ENCODE measurements at places on chromosomes 6 and 20.

GRCh38 chr6:167512696-167513375, 187.9 kb downstream of the TTLL2 start:
- DNase-seq, result no peak

DNA sequence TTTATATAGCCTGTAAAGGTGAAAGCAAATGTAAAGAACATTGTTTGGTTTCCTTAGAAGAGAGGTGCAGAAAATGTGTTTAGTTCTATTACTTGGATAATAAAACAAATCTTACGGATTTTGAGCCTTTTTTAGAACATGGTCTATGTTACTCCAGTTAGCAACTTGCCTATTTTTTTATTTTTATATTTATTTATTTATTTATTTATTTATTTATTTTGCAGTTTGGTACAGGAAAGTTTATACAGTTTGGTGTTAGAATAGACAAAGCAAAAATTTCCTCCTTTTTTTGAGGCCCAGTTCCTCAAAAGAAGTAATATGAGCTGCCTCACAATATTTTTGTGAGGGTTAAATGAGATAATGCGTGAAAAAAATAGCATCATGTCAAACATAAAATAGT, 41.6 kb upstream of the EEF1E1 start:
- no peak for DNase-seq

GRCh38 chr20:18705490-18705889, 108.1 kb upstream of the SCP2D1 start:
- DNase-seq, result no peak

DNA sequence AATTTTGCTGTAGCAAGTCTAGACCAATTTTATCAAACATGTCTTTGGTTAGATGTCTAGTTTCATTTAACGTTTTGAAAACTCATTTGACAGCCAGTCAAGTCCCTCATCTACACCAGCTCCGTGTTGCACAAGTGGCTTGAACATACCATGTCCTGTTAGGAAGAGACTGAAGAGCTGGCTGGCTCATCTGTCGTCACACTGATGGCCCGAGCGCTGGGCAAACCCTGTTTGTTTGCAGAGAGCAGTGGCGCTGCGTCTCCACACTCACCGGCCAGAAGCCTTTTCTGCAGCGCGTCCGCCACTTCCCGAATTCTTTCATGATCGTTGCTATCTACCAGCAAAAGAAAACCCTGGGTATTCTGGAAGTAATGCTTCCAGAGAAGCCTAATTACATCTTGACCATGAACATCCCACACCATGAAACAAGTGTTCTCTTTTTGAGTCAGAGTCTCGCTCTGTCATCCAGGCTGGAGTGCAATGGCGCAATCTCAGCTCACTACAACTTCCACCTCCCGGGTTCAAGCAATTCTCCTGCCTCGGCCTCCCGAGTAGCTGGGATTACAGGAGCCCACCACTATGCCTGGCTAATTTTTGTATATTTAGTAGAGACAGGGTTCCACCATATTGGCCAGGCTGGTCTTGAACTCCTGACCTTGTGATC, 10.7 kb upstream of the TCFL5 start:
- DNase-seq, result no peak

DNA sequence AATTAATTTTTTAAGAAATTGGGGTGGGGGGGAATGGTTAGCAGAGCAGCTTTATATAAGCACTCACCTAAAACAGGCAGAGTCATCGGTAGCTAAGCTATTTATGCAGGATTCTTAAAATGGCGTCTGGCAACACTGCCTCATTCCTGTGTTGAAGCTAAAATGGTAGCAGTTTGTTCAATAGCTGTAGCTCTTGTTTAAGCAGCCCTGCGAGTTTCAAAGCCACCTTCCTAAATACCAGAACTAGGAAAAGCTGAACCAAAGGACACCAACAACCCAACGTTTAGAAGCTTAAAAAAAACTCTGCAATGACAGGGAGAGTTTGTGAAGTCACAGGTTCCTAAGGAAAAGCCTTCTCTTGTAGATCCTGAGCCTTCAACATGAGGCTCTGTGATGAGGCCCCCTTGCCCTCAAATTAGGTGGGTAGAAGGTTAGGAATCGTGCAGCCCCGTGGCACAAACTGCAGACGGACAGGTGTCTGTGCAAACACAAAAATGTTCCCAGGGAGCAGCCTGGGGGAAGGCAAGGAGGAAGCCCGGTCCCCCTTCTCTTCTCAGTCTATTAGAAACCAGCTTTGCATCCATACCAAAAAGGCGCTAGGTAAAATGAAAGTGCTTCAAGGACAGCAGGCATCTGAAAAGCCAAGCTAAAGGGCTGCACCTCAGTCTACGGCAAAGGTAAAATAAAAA, 4.7 kb downstream of the ZMYND8 start:
- DNase-seq, result no peak

GRCh38 chr6:102015431-102015830, 621.9 kb downstream of the GRIK2 start:
- no peak for DNase-seq

GRCh38 chr6:156844089-156844488, 66.9 kb downstream of the ARID1B start:
- no peak for DNase-seq

DNA sequence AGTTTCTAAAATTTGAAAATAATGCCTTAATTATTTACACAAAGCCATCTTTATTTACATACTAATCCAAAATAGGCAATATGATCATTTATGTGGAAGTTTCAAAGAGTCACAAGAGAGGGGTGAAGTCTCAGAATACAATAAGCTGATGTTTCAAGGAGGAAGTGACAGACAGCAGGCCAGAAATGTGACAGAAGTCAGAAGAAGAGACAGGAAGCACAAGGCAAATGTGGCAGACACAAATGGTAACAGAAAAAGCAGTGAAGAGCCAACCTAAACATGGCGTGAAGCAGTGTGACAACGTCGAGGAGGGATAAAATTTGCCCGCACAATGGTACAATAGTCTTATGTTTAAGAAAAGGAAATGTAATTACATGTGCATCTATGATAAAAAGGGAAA, 59.8 kb downstream of the SHPRH start:
- no peak for DNase-seq

GRCh38 chr6:99602520-99603420, 3.9 kb upstream of the PRDM13 start:
- no peak for DNase-seq

GRCh38 chr6:25153079-25153478, 126.1 kb upstream of the CARMIL1 start:
- no peak for DNase-seq

DNA sequence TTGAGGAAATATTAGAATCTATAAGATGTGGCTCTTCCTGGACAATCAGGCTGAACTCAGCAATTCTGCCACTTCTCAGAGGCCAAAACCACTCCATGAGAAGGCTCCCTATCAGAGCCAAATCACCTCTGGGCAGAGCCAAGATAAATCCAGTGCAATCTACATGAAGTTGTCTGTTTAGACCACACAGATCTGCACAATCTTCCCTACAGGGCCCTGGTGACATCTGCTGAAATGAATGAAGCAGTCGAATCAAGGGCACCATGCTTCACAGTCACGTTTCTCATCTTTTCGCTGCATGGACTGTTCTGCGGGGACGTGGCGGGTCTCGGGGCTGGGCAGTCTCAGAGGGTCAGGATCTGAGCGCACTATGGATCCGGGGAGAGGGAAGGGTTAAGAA, 60.1 kb upstream of the CD93 start:
- no peak for DNase-seq

DNA sequence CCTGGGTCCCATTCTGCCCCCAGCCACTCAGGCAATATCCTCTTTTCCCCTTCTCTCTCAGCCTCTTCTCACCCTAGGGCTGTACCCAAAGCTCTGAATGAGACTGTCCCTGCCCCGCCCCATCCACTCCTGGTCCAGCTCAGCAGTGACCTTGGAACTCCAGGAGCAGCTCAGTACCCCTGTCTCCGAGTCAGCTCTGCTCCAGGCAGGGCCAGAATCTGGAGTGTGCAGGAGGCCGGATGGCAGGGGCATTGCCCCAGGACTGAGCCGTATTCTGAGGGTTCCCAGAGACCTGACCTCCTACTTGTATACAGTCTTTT, 2.0 kb upstream of the RAET1G start:
- DNase-seq, result no peak

DNA sequence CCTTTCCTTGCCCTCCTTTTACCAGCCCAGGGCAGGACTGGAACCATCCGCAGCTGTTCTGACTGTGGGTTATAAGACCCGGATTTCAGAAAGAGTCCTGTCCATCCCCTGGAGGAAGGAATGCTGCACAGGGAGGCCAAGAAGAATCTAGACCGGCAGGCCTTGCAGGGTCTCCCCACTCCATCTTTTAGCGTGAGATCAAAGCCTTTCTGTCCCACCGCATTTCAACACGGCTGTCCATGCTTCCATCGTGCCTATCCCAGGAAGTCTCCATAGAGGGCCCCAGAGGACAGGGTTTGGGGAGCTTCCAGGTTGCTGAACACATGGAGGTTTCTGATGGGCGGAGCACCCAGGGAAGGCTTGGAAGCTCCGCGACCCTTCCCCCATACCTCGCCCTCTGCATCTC, 79.3 kb upstream of the AGPAT4 start:
- no peak for DNase-seq

DNA sequence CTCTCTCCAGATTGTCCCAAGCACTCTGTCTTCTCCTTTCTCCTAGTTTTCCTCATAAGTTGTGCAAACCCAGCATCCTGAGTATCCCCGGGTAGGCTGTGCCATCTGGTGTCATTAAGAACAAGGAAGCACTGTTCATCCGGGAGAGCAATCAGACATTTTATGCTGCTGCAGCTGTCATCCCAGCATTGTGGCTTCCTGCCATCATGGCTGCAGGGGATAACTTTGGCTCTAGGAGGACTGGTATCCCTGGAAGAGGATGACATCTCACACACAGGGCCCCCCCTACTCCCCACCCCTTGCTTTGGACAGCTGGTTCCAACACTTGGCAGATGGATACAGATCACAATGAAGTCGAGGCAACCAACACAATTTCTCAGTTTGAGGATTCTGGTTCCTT, 1195.1 kb upstream of the MAP3K7 start:
- DNase-seq, result no peak

DNA sequence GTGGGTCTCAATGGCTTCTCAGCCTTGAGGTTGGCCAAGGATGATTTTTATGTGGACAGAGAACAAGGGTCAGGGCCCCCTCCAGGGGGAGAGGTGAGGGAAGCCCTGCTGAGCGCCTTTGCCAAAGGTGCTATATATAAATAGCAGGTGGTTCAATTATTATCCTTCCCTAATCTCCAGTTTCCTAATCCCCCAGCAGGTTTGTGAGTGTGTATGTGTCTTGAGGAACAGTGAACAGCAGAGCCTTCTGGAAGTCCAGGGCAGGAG, 3.2 kb upstream of the SIRPA start:
- no peak for DNase-seq

- no peak for DNase-seq
These were observed 35.8 kb upstream of the BHLHE23 start for GRCh38 chr20:63042448-63043071.

GRCh38 chr20:37473249-37474000, 47.6 kb upstream of the NNAT start:
- no peak for DNase-seq

GRCh38 chr20:41406353-41406752, 39.7 kb upstream of the EMILIN3 start:
- DNase-seq, result no peak

- no peak for DNase-seq
These were observed 150.9 kb downstream of the EYA4 start for GRCh38 chr6:133392015-133392414.

GRCh38 chr20:17169585-17170136, 57.2 kb upstream of the PCSK2 start:
- DNase-seq, result no peak

- DNase-seq, result no peak
These were observed 345.0 kb downstream of the PTPRT start for GRCh38 chr20:42844751-42845150.

DNA sequence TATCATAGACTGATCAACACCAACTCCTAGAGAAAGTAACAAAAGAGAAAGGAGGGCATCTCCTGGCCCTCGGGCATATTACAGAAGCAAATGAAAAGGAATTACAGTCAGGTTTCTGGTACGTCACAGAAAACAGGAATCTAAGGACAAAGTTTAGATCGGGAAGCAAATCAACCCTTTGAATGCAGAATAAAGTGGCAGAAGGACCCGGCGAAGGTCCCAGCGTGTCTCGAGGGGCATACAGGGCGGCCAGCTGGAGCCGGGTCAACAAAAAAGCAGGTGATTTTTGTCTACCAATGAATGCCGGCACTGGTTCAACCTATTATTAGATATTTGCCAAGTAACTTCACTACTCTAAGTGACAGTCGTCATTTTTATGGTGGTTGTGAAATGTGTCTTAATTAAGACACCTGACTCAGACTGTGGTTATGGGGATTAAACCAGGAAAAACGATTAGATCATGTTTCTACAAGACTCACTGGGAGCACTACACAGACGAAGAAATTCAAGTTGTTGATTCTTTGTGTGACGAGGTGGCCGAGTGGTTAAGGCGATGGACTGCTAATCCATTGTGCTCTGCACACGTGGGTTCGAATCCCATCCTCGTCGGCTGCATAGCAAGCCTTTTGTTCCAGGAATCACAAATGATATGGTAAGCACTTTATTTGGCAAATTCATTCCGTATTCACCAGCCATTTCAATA, 12.4 kb upstream of the ZSCAN9 start:
- DNase-seq, result peak; percentile 74

GRCh38 chr6:113416170-113416569, 441.0 kb upstream of the MARCKS start:
- no peak for DNase-seq

DNA sequence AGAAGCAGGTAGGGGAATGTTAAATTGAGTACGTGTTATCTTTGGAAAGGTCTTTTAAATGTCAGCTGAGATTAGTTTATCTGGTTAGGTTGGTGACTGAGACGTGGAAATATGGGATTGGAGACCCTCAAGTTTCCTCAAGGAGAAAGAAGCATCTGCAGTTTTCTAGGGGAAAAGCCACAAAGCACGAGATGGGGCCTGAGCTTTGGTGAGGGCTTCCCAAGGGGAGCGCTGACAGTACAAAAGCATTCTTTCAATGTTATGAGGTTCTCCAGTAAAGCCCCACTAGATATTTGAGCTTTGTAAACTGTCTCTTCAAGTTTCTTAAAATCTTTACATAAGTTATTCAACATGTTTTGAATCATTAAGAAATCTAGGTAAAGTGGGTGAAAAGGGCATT, 19.6 kb upstream of the HS3ST5 start:
- no peak for DNase-seq

GRCh38 chr6:159012201-159012600, 12.2 kb upstream of the RSPH3 start:
- DNase-seq, result no peak

GRCh38 chr6:28996844-28997510, 8.1 kb downstream of the ZNF311 start:
- no peak for DNase-seq

GRCh38 chr6:155126727-155127439, 131.8 kb downstream of the TIAM2 start:
- peak; percentile 42 for DNase-seq

DNA sequence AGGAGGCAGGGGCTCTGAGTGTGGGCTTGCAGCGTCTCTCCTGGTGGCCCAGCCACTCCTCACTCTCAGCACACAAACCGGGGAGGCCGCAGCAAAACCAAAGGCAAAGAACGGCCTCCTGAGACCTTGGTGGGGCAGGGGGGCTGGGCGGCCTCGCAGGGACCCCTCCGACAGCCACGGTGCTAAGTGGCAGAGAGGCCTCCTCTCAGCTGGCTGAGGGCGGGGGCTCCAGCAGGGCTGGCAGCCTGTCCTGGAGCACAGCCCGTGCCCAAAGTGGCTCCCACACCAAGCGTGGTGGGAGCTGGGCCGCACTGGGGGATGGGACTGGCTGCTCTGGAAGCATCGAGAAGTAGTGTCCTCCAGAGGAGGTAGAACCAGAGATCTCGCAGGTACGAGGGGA, 334.4 kb downstream of the QKI start:
- DNase-seq, result no peak

All from GM13976 (cell line).